Stimulated activated CD8-positive, alpha-beta memory T cell treated with anti-CD3 and anti-CD28 coated beads, Interleukin-4, amount 100 ng/mL, for 24 hours (primary cell): ENCODE measurements at places on chromosomes 11 and 22.

DNA sequence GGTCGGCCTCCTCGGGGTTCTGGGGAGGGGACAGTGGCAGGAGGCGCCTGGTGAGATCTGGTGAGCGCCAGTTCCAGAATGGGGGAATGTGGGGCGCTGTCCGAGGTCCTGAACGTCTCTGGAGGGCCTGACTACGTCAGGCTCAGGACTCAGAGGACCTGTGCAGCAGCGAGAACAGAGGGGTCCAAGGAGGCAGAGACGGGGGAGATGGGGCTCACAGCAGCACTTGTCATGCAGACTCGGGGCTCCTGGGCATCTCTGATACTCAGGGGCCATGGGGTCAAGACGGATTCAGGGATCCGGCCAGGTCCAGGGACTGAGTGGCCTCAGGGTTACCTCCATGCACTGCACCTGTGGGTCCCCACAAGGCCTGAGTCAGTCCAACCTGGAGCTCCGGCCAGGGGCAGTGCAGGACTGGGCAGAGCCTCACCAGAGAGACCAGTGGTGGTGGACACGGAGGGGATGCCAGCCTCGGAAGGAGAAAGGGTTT lies 92.2 kb downstream of the BRD1 start:
- DNase-seq, result no peak

DNA sequence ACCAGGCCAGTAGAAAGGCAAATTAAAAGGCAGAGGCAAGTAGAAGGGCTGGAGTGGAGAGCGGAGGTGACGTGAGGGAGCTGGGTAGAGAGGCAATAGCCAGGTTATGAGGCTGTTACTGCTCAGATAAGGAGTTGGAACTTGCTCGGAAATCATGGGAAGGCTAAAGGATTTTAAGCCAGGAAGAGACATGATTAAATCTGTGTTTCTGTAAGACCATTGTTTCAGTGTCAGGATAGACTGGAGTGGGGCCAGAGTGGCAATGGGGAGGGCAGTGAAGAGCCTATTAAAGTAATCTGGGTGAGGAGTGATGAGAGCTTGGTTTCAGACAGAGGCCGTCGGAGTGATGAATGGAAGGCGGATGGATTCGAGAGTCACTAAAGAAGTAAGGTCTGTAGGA lies 39.0 kb downstream of the GRAMD1B start:
- no peak for DNase-seq

GRCh38 chr11:47917599-47918369 lies 62.6 kb upstream of the PTPRJ start:
- no peak for DNase-seq

GRCh38 chr11:11359611-11360010 lies 6.6 kb upstream of the CSNK2A3 start:
- no peak for DNase-seq

GRCh38 chr11:107842412-107843100 lies 16.0 kb downstream of the SLC35F2 start:
- DNase-seq, result no peak

- DNase-seq, result no peak
Observed at GRCh38 chr11:97614606-97615005, 1224.8 kb downstream of the JRKL start.

- DNase-seq, result peak; percentile 68
Observed at GRCh38 chr22:36028646-36029405, at the start of gene RBFOX2. Gene RBFOX2 (minus strand): TSS chr22:36028824. CDS start chr22:36028425, 399 bp downstream.

DNA sequence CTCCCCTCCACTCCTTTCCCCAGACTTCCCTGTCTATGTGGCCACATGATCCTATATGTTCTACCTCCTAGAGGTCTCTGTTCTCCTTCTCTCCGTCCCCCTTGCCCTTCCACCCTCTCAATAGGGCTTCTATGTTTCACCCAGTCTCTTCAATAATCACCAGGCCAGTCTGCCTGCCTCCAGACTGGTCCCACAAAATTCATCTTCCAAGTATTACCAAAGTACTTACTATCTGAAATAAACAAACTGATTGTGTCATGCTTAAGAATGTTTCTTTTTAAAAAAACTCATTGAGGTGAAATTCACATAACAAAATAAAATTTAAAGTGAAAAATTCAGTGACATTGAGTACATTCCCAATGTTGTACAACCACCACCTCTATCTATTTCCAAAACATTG lies 44.2 kb downstream of the MTNR1B start:
- no peak for DNase-seq

GRCh38 chr11:120399307-120399706 lies 63.1 kb downstream of the ARHGEF12 start:
- no peak for DNase-seq

DNA sequence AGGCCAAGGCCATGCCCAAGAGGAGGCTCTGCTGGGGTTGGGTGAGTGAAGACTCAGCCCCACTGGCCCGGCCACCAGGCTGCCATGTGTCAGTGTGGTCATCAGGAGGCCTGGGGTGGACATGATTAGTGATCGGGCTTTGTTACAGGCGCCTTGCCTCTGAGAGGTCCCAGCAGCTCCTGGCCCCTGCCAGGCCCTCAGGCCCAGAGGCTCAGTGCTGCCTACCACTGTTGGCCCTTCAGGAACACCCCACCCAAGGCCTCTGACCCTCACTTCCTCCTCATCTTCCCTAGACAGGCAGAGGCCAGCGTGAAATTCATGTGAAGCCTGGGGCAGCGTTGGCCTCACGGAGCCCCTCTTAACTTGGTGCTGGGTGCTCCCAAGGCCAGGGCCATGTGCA lies 2.2 kb downstream of the MRPL23 start:
- DNase-seq, result no peak

DNA sequence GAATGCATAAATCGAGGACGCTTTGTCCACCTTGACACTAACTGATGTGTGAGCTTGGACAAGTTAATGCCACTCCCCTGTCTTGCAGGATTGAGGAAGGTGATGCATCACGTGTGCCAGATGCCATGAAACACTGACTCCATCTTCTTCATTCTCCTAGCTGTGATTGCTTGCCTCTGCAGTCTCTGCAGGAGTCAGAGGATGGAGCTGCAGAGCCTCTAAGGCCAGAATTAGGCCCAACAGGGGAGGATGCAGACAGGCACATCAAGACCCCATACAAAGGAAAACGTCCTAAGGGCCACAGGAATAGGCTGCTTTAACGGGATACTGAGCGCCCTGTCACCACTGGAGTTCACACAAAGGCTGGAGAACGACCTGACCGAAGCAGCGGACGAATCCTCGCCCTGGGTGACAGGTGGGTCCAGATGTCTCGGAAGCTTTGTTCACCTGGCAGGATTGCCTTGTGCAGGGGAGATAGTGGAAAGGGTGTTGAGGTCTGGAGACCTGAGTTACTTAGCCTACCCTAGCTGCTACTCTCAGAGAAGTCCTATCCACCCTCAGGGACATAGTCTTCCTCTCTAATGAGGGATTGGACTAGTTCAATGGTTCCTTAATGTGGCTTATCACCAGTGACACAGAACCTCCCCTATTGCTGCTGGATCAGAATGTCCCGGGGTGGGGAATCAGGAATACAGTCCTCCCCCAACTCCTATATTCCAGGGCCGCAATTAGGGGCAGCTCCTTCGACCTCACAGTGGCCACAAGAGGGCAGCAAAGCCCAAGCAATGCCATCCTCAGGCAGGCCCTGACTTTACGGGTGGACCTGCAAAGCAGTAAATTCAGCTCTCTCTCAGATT lies 32.4 kb downstream of the DBX1 start:
- peak; percentile 62 for DNase-seq

DNA sequence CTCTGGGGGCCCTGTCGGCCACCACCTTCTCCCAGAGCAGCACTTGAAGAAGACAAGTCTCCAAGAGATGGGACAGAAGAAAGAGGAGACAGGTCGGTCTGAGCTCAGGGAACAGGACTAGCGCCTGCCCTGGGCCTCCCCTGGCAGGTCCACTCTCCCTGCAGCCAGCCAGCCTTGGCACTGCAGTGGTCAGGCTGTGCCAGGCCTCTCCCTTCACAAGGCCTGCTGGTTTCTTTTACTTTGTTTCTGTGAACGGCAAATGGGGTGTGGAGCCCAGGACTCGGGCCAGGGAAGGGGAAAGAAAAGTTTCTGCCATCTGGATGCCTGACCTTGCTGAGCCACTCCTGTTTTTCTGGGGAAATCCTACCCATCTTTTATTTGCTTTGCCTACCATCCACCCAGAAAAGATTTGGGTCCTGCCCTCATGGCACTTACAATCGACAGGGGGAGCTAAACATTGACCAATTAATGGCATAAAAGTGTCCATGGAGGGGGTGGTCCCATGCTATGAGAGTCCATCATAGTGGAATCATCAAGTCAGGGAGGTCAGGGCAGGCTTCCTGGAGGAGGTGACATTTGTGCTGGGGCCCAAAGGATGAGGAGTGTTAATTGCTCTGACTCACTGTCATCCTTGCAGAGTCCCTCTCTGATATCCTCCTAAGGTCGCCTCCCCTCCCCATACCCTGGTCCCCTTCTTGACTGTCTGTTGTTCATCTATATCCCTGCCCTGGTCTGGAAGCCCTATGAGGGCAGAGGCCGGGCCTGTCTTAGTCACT lies 65.2 kb downstream of the NFAM1 start:
- DNase-seq, result no peak

DNA sequence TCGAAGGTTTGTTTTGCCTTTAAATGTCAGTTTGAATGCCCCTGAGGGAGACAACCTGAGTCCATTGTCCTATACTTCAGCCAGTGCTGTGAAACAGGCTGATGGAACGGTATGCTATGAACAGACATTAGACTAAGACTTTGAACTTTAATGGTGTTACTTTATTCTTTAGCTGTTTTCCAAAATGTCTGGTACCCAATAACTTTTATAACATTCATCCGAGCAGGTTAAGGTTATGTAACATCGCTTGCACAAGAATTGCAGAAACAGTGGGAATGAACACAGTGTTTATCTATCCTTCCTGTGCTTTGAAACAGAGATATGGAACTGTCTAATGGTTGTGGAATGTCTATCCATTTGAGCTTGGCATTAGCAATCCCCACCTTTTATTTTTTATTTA lies 12.5 kb upstream of the PTS start:
- no peak for DNase-seq

DNA sequence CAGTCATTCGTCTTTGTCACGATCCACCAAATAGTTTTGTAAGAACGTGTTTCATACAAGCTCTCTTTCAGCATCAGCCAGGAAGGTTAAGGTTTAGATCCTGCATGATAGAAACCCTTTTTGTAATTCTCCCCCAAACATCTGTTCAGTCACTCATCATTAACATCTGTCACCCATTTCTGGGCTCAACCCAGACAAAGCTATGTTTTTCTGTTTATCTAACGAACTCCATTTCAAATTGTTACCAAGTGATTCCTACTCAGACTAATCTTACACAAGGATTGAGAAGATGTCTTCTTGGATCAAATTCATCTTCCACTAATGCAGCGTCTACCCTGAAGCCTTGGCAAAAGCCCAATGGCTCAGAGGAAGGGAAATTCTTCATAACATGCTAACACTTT lies 58.8 kb downstream of the FZD4 start:
- DNase-seq, result no peak

DNA sequence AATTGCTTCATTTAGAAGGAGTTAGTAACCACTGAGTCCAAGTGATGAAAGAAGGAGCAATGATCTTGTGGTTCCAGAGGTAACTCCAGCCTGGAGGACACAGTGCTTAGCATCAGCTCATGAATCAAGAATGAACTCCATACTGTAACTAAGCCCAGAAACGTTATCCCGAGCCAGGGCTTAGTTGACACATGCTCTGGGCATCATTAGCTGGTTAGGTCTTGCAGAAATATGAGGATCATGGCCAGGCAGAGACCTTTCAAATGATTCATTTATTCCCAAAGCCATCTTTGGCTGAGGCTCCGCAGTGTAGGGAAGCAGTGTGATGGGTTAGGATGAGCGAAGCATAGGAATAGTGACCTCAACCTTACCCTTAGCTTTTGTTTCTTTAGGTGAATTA lies 277.4 kb downstream of the FAM76B start:
- DNase-seq, result no peak

DNA sequence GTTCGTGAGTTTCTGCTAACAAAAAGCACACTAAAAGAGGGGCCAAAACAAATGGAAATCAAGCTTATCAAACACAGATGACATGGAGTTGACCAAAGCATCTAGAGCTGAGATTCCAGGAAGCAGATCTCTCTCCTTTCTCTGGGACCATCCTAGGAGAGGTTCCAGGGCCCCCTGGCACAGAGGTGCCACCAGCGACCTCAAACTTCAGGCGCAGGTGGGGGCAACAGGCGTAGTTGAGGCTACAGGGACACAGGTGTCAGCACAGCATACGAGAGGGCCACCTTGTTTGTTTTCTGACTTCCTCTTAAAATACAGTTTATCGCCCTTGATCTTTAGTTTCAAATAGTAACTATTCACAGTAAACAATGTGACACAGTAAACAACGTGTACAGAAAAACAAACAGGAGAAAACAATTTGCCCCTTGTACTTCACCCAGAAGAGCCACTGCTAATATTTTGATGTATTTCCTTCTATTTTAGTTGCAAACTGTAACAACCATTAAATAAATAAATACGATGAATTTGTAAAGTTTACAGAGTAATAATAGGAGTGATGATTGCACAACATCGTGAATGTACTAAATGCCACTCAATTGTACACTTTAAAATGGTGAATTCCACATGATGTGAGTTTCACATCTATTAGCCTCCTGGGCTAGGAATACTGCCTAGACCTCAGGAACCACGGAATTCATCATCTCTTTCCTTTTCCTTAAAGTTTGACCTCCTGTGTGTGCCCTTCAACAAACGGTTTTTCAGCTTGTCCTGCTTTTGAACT lies 52.2 kb downstream of the IGLL5 start:
- no peak for DNase-seq

DNA sequence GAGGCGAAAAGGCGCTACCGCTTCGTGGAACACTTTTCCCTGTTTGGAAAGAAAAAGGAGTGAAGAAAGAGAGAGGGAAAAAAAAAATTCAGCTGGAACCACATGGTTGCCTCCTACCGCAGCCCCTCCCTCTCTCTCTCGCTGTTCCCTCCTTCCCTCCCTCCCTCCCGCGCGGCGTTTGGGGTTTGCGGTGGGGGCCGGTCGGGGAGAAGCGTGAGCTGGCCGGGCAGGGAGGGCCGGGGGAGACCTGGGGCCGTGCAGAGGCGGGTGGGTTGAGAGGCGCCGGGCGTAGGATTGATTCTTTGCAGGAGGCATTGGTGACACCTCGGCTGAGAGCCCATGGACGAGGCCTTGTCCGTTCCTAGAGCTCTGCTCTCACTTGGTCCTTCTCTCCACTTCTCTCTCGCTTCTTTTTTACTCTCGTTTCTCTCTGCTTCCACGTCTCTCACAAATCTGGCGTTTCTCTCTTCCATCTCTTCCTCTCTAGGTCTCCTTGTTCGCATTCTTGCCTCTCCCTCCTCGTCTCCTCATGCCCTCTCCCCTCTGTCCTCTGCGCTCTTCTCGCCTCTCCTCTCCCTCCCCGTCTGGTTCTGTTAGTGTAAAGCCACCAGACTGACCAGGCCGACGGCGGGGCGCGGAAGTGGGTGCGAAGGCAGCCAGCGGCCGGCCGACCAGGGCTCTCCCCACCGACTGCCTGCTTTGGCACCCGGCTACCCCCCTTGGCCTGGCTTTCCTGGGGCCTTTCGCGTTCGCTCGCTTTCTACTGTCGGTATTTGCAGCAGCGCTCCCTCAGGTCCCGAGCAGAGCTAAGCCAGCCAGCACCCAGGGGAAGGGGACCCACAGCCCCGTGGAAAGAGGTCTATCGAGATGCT lies at the start of gene CLMP:
TSS of gene CLMP (minus strand) at position 61 of the 872 bp plus-strand sequence. CDS start 308 bp downstream, outside the sequence.
- DNase-seq, result no peak

GRCh38 chr22:47295982-47296381 lies 533.5 kb downstream of the TBC1D22A start:
- no peak for DNase-seq
